ENCODE measurements at places on chromosomes 7 and 10.

- no peak for DNase-seq
These were observed 1.2 kb downstream of the CCM2 start for GRCh38 chr7:45001138-45001694.

- no peak for DNase-seq
These were observed 12.8 kb downstream of the TMEM229A start for GRCh38 chr7:124020060-124020459.

GRCh38 chr10:94370501-94370900 lies 7.8 kb upstream of the NOC3L start:
- no peak for DNase-seq

DNA sequence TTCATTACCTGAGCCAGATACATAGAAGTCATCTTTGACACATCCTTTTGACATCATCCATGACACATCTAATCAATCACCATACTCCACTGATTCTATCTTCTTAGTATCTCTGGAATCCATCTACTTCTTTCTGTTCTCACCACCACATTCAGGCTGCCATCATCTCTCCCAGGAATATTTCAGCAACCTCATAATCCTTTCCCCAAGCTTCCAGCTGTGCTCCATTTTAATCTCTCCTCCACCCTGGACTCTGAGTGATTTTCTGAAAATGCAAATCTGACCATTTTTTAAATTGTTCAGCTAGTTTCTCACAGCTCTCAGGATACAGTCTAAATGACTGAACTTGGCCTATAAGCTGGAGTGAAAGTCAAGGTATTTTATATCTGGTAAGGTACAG lies 2.5 kb upstream of the BTRC start:
- DNase-seq = no peak

GRCh38 chr7:23864973-23865372 lies 155.0 kb downstream of the STK31 start:
- DNase-seq = no peak

- DNase-seq = peak; percentile 45
These were observed 130.5 kb upstream of the PFKP start for GRCh38 chr10:2936816-2937215.

DNA sequence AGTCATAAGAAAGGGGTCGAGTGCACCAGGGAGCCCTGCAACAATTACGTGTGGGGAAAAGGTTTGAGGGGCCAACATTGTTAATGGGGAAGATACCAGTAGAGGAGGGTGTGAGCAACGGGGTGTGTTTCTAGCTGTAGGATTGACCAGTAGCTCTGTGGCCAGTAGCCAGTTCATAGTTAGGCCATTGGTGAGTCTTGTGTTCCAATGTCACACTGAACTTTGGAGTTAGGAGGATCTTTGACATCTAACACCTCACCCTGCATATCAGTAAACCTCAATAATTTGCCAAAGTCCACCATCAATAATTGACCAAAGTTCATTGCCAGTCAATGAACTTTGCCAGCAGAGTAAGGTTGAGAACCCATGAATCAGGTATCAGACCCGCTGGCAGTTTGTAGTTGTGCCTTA lies 168.8 kb downstream of the CPED1 start:
- DNase-seq = no peak

- peak; percentile 50 for DNase-seq
These were observed 72.4 kb upstream of the LRRC4 start for GRCh38 chr7:128103498-128104107.

GRCh38 chr10:12027539-12027938 lies 15.1 kb downstream of the UPF2 start:
- DNase-seq = no peak

DNA sequence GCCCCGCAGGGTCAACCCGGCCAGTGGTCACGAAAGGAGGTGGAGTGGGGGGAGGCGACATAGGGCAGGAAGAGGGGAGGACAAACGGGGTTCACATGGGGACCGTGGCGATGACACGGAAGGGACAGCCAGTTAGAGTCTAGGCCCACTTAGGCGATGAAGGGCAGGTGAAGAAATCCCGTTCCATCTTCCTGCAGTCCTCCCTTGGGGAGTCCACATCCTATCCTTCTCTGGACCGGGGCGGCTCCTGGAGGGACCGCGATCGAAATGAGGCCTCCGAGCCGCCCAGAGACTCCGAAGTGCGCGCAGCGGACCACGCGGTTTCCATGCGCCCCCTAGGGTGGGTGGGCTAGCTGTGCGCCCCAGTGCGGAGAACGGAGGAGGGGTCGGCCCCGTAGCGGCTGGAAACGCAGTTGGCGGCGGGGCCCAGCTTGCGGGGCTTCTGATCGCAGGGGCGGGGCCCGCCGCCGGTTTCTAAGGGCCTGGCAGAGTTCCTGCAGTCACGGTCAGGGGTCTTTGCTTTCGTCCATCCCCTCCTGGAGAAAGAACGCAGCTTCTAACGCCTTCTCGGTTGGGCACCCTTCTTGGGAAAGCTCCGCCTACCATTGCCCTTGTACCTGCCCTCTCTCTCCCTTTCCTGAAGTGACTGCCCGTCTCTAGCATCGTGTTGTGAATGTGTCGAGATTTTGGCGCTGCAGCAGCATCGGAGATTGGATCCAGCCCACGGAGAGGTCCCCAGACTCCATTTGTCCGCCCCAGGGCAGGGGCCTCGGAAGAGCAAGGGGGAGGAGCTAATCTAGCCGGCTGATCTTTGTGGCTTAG lies 17.9 kb upstream of the TMEM225B start:
- no peak for DNase-seq

GRCh38 chr7:155994279-155994811 lies 182.1 kb upstream of the SHH start:
- DNase-seq = peak; percentile 21

- DNase-seq = no peak
These were observed 3.8 kb upstream of the TMEM140 start for GRCh38 chr7:135143885-135144668.

DNA sequence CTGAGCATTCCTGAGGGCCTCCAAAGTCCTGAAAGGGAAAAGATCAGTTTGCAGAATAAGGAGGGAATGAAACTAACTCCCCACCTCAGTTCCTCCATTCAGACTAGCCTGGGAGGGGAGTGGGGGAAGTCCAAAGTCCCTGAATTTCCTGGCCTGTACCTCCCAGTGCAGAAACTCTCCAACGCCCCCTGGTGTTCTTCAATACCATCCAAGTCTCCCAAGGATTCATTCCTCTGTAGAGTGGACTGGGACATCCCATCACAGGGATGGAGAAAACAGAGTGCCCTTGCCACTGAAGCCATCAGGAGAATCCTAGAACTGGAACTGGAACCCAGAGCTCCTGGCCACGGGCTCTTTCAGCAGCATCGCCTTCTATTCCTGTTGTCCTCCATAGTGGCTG lies 1.6 kb upstream of the COL13A1 start:
- peak; percentile 84 for DNase-seq

DNA sequence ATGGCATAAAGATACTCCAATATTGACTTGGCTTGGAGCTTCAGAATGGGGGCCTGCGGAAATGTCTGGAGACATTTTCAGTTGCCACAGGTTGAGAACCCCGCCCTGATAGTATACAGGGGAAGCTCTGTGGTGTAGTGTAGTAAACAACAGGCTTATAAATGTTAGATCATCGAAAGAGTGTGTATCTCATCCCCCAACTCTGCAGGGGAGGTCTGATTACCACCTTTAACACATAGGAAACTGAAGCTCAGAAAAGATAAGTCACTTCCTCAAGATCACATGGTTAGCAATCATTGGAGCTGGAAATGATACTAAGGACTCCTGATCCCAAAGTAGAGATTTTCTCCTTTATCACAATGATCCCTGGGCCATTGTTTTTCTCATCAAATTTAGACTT lies 144.5 kb upstream of the BMPER start:
- no peak for DNase-seq

DNA sequence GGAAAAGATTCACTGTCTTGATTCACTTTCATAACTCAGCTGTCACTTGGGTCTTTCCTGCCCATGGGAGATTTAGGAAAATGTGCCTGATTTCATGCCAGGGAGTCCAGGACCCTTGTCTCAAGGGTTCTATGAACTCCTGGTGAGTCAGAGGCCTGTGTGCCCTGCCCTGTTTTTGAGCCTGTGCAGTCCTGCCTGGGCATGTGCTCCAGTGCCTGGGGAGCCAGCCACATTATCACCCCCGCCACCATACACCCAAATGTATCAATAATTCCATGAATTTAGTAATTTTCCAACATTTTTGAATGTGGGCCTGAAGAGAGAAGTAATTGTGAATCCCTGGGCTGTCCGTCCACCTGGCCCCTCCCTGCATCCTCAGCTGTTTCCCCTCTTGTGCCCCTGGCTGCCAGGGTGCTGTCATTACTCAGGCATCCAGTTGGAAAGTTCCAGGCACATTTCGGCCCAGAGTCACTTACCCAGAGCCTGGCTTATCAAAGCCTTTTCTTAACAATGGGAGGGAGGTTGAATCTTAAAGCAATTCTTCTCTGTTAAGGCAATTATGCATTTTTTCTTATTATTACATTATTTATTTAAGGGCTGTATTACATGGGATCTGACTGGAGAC lies 287.8 kb upstream of the CDC14C start:
- no peak for DNase-seq

DNA sequence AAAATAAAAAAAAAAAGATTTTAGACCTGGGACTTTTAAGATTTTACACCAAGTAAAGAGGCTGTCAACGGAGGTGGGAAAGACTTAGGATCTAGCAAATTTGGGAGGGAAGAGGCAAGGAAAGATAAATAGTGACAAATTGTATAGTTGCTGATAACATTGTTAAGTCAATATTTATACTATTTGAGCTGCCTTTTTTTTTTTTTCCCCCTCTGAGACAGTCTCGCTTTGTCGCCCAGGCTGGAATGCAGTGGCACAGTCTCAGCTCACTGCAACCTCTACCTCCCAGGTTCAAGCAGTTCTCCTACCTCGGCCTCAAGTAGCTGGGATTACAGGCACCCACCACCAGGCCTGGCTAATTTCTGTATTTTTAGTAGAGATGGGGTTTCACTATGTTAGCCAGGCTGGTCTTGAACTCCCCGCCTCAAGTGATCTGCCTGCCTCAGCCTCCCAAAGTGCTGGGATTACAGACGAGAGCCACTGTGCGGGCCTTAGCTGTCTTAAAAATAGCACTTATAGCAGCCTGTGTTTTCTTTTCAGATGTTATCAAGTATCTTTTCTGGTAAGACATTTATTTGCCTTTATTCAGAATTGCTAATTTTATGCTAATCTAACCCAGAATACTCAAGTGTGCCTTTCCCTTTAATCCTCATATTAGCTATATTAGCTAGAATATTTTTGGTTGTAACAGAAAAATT lies 94.5 kb downstream of the MMRN2 start:
- DNase-seq = peak; percentile 40

DNA sequence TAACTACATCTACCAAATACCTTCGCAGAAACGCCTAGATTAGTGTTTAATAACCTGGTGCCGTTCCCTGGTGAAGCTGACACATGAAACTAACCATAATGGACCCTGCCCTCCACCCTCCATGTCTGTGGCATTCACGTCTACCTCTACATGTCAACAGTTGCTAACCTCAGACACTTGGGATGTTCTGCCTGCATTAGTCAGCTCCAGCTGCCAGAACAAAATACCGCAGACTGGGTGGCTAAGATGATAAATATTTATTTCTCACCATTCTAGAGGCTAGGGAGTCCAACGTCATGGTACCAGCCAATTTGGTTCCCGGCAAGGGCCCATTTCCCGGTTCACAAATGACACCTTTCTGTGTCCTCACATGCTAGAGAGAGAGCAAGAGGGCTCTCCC lies 118.5 kb upstream of the CHST15 start:
- DNase-seq = no peak

- DNase-seq = no peak
These were observed 36.5 kb downstream of the CALML5 start for GRCh38 chr10:5462841-5463293.

GRCh38 chr7:138435231-138435919 lies 24.7 kb upstream of the TRIM24 start:
- DNase-seq = no peak

DNA sequence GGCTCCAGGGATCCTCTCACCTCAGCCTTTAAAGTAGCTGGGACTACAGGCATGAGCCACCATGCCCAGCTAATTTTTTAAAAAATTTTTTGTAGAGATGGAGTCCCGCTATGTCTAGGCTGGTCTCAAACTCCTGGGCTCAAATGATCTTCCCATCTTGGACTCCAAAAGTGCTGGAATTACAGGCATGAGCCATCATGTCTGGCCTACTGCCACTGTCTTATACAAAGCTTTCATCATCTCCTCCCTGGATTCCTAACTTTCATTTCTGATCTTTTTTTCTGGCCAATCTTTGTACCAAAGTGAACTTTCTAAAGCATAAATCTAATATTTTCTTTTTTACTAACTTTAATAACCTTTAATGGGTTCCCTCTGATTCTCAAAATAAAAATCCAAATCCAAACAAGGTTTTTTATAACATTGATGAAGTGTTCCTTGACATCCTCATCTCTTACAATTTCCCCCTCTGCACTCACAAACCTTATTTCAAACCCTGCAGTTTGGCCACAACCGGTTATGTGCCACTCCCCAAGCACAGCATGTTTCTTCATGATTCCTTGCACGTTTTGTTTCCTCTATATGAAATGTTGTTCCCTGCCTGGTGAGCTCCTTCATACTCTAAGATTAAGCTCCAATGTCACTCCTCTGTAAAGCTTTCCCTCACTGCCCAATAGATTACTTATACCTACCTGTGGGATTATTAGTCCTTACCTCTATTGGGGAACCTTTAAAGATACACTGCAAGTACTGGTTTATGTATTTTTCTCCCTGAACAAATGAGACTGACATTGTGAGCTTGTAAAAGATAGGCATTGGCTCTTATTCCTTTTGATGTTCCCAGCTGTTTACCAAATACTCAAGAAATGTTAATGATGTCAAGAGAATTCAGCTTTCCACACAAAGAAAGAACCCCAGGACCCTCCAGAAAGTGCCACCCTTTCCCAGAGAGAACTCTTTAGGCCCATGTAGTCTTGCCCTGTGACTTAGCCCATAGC lies 101.7 kb downstream of the HOXA1 start:
- DNase-seq = peak; percentile 26

GRCh38 chr10:27526242-27526641 lies 22.1 kb downstream of the RAB18 start:
- no peak for DNase-seq

GRCh38 chr10:90917968-90918318 lies 2.9 kb downstream of the ANKRD1 start:
- DNase-seq = no peak

GRCh38 chr10:27041196-27041595 lies 59.1 kb downstream of the ANKRD26 start:
- DNase-seq = no peak

GRCh38 chr7:71843676-71844075 lies 568.5 kb downstream of the CALN1 start:
- DNase-seq = no peak

GRCh38 chr10:101297901-101298486 lies 56.0 kb upstream of the BTRC start:
- DNase-seq = peak; percentile 82

DNA sequence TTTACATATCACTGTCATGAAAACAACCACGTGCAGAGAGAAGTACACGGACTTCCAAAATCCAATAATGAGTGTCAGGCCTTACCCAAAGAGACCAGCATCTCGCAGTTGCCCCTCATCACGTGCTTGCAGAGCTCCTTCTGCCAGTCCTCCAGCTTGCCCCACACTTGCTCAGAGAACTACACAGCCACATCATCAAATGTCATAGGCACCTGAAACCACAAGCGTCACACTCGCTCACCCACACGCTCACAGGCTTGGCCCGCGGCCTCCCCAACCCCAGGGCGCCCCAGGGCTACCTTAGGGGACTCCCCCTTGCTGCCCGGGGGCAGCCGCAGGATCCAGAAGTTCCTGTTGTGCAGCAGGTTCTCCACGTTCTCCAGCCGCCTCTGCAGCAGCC lies 123.4 kb upstream of the ZNF746 start:
- no peak for DNase-seq

- peak; percentile 17 for DNase-seq
These were observed 19.0 kb downstream of the ADCY1 start for GRCh38 chr7:45593121-45593541.
